Chondrocyte (in vitro differentiated cells): ENCODE measurements at places on chromosomes 4 and X.

DNA sequence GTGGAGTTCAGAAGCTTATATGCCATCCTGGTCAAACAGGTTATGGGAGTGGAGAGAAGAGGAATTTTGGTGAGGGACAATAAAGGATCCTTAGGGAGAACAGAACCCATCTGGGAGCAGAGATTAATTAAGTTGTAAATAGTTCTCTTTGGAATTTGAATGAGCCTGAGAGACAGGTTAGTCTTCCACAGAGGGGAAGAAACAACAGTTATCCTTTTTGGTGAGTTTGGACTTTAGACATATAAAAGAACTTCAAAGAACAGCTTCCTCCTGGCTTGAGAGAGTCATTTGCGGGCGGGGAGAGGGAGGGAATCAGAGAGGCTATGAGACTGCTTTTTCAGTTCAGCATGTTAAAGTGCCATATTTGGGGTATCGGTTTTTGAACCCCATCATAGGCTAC lies 793.3 kb upstream of the MAGEB2 start:
- no peak for DNase-seq
- H3K4me3 ChIP-seq = no peak overlapping the region
- peaks cover 2% of the 10 kb centered on the region for H3K27me3 ChIP-seq

DNA sequence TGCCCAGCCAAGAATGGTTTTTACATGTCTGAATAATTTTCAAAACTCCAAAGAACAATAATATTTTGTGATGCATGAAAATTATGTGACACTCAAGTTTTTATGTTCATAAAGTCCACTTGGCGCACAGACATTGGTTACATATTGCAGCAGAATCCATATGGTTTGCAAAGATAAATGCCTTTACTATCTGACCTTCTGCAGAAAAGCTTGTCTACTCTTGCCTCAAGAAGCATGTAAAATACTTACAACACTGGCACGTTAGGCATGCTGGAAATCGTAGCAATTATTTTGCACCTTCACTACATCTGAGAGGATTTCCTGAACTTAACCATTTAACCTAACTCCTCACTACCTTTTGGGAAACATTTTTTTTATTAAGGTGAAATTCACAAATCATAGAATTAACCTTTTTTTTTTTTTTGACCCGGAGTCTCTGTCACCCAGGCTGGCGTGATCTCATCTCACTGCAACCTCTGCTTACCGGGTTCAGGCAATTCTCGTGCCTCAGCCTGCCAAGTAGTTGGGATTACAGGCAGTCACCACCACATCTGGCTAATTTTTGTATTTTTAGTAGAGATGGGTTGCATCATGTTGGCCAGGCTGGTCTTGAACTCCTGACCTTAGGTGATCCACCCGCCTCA lies 3.5 kb upstream of the XG start:
- H3K4me1 ChIP-seq = peaks cover 26% of the 10 kb centered on the region
- H3K27ac ChIP-seq = no peak overlapping the region
- no peak overlapping the region for H3K4me3 ChIP-seq
- H3K36me3 ChIP-seq = peaks cover 7% of the 10 kb centered on the region
- no peaks in the 10 kb centered on the region for H3K27me3 ChIP-seq
- no peak for DNase-seq

GRCh38 chrX:22538580-22538979 lies 265.9 kb downstream of the CBLL2 start:
- H3K27me3 ChIP-seq = peaks cover 5% of the 10 kb centered on the region
- DNase-seq = no peak
- H3K36me3 ChIP-seq = no peaks in the 10 kb centered on the region
- H3K4me3 ChIP-seq = no peak overlapping the region
- H3K27ac ChIP-seq = no peak overlapping the region

GRCh38 chr4:55087913-55088260 lies 37.5 kb downstream of the KDR start:
- no peak overlapping the region for H3K4me3 ChIP-seq
- H3K36me3 ChIP-seq = no peaks in the 10 kb centered on the region
- peaks cover 55% of the 10 kb centered on the region for H3K27me3 ChIP-seq
- H3K4me1 ChIP-seq = peaks cover 3% of the 10 kb centered on the region
- DNase-seq = no peak

GRCh38 chrX:40197071-40197470 lies 99.3 kb upstream of the BCOR start:
- no peaks in the 10 kb centered on the region for H3K4me1 ChIP-seq
- H3K36me3 ChIP-seq = no peaks in the 10 kb centered on the region
- no peak overlapping the region for H3K27ac ChIP-seq
- no peak overlapping the region for H3K4me3 ChIP-seq
- no peak for DNase-seq

DNA sequence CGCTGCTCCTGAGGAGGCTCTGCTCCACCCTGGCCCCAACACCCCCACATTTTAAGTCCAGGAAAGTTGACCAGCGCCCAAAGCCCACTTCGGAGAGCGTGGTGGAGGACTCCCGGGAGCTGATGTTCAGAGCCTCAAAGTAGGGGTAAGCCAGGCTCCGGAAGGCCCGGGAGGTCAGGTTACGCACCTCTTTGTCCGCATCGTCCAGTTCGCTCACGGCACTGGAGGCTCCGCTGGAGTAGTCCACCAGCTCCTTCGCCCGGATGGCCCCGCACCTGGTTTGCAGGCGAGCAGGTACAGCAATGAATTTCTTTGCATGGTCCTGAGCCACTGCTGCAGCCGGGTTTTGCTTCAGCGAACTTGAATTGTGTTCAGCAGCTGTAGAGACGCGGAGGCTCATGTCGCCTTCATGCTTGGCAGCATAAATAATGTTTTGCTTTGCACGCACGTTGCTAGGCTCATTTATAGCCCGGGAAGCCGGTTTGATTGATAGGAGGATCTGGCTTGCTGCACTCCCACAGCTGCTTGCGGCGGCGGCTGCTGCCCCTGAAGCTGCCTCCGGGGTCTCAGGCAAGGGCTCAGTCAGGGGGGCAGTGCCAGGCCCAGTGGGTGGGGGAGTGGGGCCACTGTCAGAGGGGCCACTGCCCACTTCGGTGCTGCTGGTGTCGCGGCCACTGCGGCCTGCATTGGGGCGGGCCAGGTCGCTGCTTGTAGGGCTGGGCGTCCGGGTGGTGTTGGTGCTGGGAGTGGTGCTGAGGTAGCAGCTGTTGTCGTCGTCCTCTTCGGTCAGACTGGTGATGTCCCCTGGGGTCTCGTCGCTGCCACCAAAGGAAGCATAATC lies 4.8 kb downstream of the C4orf54 start:
- DNase-seq = peak; percentile 88
- H3K36me3 ChIP-seq = no peaks in the 10 kb centered on the region
- H3K4me1 ChIP-seq = peaks cover 18% of the 10 kb centered on the region
- H3K4me3 ChIP-seq = no peak overlapping the region
- no peak overlapping the region for H3K27ac ChIP-seq
- peaks cover 17% of the 10 kb centered on the region for H3K27me3 ChIP-seq

- H3K4me1 ChIP-seq = no peaks in the 10 kb centered on the region
- peaks cover 11% of the 10 kb centered on the region for H3K36me3 ChIP-seq
- no peak overlapping the region for H3K4me3 ChIP-seq
- no peaks in the 10 kb centered on the region for H3K27me3 ChIP-seq
- no peak for DNase-seq
These were observed 156.5 kb upstream of the ZCCHC13 start for GRCh38 chrX:74147439-74147838.

GRCh38 chr4:36039026-36039425 lies 205.3 kb downstream of the ARAP2 start:
- H3K36me3 ChIP-seq = no peaks in the 10 kb centered on the region
- no peak overlapping the region for H3K4me3 ChIP-seq
- no peaks in the 10 kb centered on the region for H3K27me3 ChIP-seq
- no peak for DNase-seq
- no peak overlapping the region for H3K27ac ChIP-seq

DNA sequence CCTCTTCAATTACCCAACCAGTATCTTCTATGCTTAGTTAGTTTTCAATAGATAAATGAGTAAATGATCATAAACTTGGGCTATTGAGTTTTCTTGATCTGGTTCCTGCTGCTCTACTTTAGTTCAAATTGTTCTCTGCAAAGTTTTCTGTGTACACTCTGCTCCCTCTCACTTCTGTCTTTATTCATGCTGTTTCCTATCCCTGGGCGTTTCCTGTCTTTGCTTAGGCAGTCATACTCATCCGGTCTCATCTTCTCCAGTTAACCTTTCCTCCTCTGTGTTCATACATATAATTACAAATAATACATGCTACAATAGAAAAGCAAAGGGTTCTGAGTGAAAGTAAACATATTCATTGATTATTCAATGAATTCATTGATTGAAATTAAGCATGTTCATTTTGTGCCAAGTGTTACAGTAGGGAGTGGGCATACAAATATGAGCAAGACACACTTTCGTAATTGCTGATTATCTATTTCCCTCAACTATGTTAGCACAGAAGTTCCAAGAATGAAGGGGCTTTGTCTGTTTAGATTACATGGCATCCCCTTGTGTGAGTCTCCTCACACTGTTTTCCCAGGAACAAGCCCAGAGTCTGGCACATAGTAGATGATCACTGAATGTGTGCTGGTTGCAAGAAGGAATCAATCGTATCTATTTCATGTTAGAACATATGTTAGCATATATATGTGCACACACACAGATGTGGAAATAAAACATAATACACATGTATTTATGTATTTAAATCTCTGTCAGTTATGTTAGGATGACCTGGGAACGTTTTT lies 1.1 kb downstream of the RAB39B start:
- peaks cover 13% of the 10 kb centered on the region for H3K4me1 ChIP-seq
- peaks cover 1% of the 10 kb centered on the region for H3K36me3 ChIP-seq
- H3K27ac ChIP-seq = no peak overlapping the region
- H3K4me3 ChIP-seq = peak overlapping the region; percentile 77
- H3K27me3 ChIP-seq = no peaks in the 10 kb centered on the region

DNA sequence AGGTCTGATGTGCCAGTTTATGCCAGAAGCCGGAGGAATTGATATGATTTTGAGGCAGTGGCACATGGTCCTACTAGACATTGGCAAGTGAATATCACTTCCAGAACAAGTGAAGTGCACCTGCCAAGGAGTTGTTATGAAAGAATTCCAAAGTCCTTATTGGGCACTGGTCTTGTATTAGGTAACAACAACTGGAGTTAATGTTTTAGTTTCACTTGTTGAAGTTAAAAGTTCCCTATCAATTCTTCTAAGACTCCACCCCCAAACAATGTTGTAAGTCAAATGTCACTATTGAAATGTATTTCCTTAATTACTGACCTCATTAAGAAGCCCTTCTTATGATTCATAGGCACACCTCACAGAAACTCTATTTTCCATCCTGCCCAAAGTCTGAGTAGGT lies 3.1 kb downstream of the TET2 start:
- H3K4me1 ChIP-seq = peaks cover 52% of the 10 kb centered on the region
- no peak overlapping the region for H3K4me3 ChIP-seq
- no peak for DNase-seq
- H3K27me3 ChIP-seq = no peaks in the 10 kb centered on the region
- no peak overlapping the region for H3K27ac ChIP-seq
- peaks cover 1% of the 10 kb centered on the region for H3K36me3 ChIP-seq

- no peaks in the 10 kb centered on the region for H3K4me1 ChIP-seq
- no peak overlapping the region for H3K27ac ChIP-seq
- H3K27me3 ChIP-seq = no peaks in the 10 kb centered on the region
- H3K4me3 ChIP-seq = no peak overlapping the region
- H3K36me3 ChIP-seq = peaks cover 5% of the 10 kb centered on the region
- no peak for DNase-seq
These were observed 7.9 kb upstream of the FAM13A start for GRCh38 chr4:89064848-89065247.

DNA sequence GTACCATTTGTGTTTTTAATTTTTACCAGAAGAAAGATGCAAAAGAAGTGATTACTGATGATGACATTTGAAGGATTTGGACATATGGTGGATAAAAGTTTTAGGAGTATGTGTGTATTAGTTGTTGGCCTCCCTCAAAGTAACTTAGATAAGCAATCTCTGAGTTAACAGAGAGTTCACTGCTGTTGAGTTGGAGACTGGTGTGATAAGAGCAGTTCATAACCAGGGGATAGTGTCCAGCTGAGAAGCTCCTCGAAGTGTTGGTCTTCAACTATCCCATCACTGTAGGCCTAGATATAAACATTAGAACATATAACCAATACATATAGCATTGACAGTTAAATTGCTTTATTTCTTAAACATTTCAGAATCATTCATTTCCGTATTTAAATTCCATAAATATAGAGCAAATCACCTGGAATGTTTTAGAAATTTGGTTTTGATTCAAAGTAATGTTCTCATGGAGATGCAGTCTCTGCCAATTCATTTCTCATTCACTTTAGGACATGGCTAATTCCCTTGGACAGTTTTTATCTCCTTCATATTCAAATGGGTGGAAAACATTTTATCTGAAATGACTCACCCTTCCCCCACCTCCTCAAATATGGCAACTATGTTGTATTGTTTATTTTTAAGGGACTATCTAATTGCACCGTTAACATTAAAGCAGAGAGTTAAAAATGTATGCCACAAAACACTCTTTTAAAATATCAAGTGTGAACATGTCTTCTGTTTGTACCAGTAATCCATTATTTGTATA lies 136.8 kb upstream of the SLC4A4 start:
- no peaks in the 10 kb centered on the region for H3K27me3 ChIP-seq
- DNase-seq = no peak
- no peak overlapping the region for H3K4me3 ChIP-seq
- H3K27ac ChIP-seq = no peak overlapping the region
- H3K36me3 ChIP-seq = no peaks in the 10 kb centered on the region

DNA sequence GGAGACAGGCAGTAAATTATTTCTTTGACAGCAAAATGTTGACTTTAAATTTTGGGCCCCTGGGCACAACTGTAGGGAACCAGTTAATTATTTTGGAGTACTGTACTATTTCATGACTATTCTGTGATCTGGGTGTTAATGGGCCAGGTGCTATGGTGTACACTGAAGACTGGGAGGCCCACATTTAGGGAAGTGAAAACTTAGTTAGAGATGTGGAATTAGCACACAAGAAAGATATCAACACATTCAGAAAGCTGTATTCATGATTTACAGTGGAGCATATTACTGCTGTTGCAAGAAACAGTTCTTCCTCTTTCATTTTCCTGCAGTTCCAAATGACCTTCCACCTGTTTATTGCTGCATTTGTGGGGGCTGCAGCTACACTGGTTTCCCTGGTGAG lies 12.4 kb downstream of the PLP1 start:
- no peak overlapping the region for H3K4me3 ChIP-seq
- H3K4me1 ChIP-seq = peaks cover 19% of the 10 kb centered on the region
- H3K27ac ChIP-seq = no peak overlapping the region
- no peaks in the 10 kb centered on the region for H3K27me3 ChIP-seq
- no peaks in the 10 kb centered on the region for H3K36me3 ChIP-seq

DNA sequence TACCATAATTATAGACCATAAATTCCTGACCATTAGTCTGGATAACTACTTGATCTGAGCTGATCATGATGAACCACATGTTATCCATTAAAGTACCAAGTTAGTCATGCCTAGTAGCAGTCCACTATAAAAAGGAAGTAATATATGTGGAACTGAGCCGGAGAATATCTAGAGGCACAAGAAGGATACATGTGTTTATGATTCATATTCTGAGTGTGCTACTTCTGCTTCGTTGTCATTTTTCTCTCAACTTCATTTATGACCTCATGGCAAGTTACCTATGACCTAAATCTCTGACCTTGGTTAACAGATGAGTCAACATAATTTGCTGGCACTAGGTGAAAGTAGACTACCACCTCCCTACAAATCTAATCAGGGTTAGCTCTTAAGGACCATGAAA lies 56.5 kb upstream of the ANKRD17 start:
- H3K4me3 ChIP-seq = no peak overlapping the region
- no peaks in the 10 kb centered on the region for H3K36me3 ChIP-seq
- H3K27me3 ChIP-seq = no peaks in the 10 kb centered on the region
- H3K27ac ChIP-seq = no peak overlapping the region
- H3K4me1 ChIP-seq = peaks cover 11% of the 10 kb centered on the region

GRCh38 chr4:181432335-181432734 lies 810.9 kb upstream of the TENM3 start:
- no peak overlapping the region for H3K4me3 ChIP-seq
- DNase-seq = no peak
- no peaks in the 10 kb centered on the region for H3K4me1 ChIP-seq
- peaks cover 3% of the 10 kb centered on the region for H3K27me3 ChIP-seq
- H3K27ac ChIP-seq = no peak overlapping the region
- no peaks in the 10 kb centered on the region for H3K36me3 ChIP-seq
